Frontal cortex (tissue), 4 donors: ENCODE measurements at places on chromosomes 1 and 21. TPM values are rescaled to one million over a fixed set of nuclear protein-coding genes. Genes with fewer than 3 reads are reported as not detected.
A peak's percentile ranks its signal among the peaks of the same experiment; 100 is the strongest.

- no peak for DNase-seq
Observed at GRCh38 chr1:246373828-246374569, 133.1 kb downstream of the SMYD3 start.

DNA sequence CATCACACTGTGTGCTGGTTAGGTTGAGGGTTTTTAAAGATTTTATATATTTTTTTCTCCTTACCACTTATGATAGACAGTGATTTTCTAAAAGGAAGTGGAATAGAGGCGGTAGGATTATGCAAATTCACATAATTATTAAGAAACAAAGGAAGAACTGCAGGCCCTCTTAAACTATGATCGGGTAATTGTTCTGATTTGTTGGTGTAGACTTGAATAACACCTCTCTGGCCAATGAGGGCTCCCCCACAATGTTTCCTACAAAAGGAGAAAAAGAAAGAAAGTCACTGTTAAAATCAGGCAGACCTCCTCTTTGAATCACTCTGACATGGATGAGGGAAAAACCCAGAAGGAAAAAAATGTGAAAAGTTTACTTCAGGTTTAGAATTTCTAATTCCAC is 241.6 kb downstream of the RPS6KC1 start:
- no peak for DNase-seq

DNA sequence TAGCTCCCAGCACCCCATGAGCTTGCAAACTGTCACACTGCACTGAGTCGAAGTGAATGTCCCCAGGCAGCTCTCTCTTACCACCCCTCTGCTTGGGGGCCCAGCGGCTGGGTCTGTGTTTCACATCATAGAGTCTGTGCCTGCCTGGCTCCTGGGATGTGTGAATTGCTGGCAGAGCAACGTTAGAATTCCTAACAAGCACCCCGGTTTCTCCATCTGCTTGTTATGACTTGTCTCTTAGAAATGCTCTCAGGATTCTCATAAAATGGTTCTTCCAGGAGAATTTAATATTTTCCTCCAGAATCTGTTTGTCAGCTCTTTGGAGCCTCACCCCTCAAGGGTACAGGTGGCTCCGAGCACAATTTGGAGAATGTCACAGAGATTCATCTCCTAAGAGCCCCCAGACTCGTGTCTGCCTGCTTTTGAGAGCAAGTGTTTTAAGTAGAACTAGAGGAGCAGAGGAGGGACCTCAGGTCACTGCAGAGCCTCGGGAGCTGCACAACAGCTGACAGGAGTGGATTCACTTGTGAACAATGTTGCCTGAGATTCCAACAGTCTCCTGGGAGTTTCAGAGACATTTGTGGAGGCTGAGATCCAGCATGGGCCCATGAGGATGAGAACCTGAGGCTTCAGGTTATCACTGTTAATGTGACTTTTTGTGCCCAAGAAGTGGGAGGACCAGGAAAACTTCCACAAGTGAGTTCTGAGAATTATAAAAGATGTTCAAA is 131.5 kb downstream of the KCNJ6 start:
- DNase-seq: no peak

DNA sequence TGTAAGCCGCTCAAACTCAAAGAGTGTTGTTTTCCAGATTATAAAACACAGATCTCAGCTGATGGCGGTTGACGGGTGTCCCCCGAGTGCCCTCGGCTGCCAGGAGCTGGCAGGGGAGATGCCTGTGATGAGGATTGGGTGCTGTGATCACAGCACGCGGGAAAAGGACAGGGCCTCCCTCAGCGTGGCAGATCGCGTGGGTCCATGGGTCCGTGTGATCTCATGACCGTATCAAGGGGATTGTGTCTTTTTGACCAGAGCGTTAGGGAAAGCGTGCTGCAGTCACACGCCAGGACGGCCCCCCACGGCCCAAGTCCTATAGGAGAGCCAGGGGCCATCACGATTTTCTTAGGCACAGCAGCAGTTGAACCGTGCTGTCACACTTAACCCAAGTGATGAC is 51.9 kb downstream of the PDE9A start:
- no peak for DNase-seq

GRCh38 chr1:183180634-183181056 is 5.4 kb upstream of the LAMC2 start:
- no peak for DNase-seq

The WLS gene
- 28.1 TPM for total RNA-seq

The ACTN2 gene
- total RNA-seq: 33.8 TPM

GRCh38 chr1:9848022-9848421 is 24.3 kb upstream of the CLSTN1 start:
- DNase-seq: no peak

- no peak for DNase-seq
Observed at GRCh38 chr1:57468641-57469523, 45.0 kb upstream of the DAB1 start.

DNA sequence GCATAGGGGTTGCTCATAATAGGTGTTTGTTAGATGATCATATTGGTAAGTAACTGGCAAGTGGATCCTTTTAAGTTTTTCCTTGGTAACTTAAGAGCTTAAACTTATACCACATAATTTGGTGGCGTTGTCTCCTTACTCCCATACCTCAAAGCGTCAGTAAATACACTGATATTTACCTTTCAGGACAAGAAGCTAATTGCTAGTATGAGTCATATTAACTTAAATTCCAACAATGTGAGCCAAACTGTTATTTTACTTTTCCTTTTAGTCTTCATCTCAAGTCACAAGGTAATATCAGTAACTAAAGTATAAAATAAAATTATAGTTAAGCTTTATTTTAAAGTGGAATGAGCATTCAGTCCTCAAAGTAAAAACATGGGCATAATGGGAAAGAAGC is 9.0 kb upstream of the SH3GLB1 start:
- DNase-seq: no peak

- DNase-seq: no peak
Observed at GRCh38 chr1:220426989-220427388, 100.9 kb upstream of the MARK1 start.

The HTR6 gene
- 0.41 TPM for total RNA-seq

The ITGB2 gene
- 4.9 TPM for total RNA-seq

The SPRR2B gene
- total RNA-seq: not detected

DNA sequence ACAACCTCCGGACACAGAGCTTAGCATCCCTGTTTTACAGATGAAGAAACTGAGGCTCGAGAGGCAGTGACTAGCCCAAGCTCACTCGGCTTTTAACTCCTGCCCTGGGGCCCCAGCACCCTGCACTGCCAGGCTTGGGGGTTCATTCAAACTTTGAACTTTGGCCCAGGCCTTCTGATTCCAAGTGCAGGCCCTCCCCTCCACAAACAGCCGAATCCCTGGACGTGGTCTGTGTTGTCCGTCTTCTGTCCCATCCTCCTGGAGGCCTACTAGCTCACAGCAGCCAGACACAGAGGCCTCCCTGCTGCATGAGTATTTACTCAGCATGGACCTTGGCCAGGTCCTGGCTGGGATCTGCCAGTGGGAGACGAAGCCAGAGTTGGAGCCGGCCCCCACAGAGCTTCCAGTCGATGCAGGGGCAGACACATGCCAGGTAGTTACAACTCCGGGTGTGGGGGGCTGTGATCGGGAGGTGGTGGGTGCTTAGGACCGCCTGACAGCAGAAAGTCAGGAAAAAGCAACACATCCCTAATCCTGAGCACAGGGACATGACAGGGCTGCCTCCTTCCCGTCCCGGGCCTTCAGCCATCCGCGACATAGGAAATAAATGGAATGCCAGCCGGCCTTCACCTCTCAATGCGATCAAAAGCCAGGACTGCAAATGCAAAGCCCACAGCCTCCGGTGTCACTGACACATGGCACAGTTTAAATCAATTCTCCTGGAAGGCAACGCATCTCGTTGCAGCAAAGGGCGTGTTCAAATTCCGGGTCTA is 7.4 kb downstream of the IFFO2 start:
- peak; percentile 10 for DNase-seq

- DNase-seq: no peak
Observed at GRCh38 chr1:243230914-243231313, 24.2 kb downstream of the CEP170 start.

DNA sequence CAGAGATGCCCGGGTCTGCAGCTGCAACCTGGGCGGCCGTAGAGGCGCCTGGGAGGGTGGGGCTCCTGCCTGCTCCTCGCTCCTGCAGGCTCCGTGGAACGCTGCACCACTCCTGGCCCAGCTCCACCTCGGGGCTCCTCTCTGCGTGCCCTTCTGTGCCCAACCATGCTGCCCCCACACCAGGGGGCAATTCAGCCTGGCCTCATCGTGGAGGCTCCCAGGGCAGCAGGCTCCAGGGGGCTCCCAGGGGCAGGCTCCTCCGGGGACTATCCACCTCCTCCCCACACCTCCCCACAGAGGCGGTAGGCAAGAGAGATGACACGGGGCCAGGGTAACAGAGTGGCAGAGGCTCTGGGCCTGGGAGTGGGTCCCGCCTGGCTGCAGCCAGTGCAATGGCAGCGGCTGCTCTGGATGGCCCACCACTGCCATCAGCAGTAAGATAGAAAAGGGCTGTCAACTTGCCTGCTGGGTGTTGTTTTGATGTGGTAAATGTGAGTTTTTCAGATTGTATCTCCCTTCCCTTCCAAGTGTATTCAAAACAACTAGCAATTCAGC is 22.4 kb upstream of the LRRC8C start:
- no peak for DNase-seq
